ENCODE measurements at places on chromosomes 5 and 9.

DNA sequence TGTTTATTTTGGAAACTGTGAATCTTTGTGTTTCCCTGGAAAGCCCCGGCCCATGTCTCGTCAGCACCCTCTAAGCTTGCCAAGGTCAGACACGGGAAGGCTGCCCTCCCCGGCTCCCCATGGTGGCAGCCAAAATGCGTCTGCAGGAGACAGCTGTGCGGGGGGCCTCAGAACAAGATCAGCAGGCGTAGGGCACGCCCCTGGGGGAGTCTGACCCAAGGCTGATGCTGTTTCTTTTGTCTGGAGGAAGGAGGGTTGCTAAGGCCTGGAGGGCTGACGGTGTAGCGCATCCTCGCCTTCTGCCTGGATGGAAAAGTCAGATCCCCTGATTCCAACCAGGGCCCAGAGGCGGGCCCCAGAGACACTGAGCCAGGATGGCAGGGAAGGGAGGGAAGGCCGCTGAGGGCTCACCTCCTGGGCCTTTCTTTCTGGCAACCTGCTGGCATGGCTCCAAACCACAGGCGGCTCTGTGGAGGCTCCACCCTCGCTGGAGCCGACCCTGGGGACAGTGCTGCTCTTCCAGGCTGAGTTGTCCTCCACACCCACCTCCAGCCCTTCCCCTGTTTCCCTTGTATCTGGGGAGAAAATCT lies 57.2 kb downstream of the OLFM1 start:
- no peak for DNase-seq
- H3K4me3 ChIP-seq: no peak overlapping the region
- H3K36me3 ChIP-seq: no peaks in the 10 kb centered on the region
- H3K27ac ChIP-seq: no peak overlapping the region
- no peaks in the 10 kb centered on the region for H3K27me3 ChIP-seq

DNA sequence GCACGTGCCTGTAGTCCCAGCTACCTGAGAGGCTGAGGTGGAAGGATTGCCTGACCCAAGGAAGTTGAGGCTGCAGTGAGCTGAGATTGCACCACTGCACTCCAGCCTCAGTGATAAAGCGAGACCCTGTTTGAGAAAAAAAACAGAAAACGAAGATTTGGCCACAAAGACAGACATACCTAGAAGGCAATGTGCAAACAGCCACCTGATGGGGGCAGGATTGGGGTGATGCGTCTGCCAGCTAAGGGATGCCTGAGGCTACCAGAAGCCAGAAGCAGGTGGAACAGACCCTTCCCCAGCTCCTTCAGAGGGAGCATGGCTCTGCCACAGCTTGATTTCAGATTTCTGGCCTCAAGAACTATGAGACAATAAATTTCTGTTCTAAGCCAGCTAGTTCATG lies 2.9 kb downstream of the HIGD2A start:
- peaks cover 13% of the 10 kb centered on the region for H3K4me1 ChIP-seq
- no peaks in the 10 kb centered on the region for H3K27me3 ChIP-seq
- H3K27ac ChIP-seq: no peak overlapping the region
- no peak overlapping the region for H3K4me3 ChIP-seq
- no peak for DNase-seq

GRCh38 chr9:102072059-102072764 lies 333.8 kb upstream of the GRIN3A start:
- H3K4me3 ChIP-seq: no peak overlapping the region
- no peak for DNase-seq
- H3K27me3 ChIP-seq: no peaks in the 10 kb centered on the region
- no peaks in the 10 kb centered on the region for H3K4me1 ChIP-seq
- no peaks in the 10 kb centered on the region for H3K36me3 ChIP-seq

GRCh38 chr9:75979362-75979761 lies 88.9 kb downstream of the PCSK5 start:
- no peak for DNase-seq
- H3K36me3 ChIP-seq: no peaks in the 10 kb centered on the region
- H3K4me1 ChIP-seq: peaks cover 3% of the 10 kb centered on the region
- no peaks in the 10 kb centered on the region for H3K27me3 ChIP-seq
- no peak overlapping the region for H3K27ac ChIP-seq
- no peak overlapping the region for H3K4me3 ChIP-seq

- no peak overlapping the region for H3K4me3 ChIP-seq
- H3K4me1 ChIP-seq: no peaks in the 10 kb centered on the region
- DNase-seq: no peak
- peaks cover 19% of the 10 kb centered on the region for H3K27me3 ChIP-seq
- H3K27ac ChIP-seq: no peak overlapping the region
These were observed 7.9 kb upstream of the NDUFS4 start for GRCh38 chr5:53552561-53552960.

- no peaks in the 10 kb centered on the region for H3K27me3 ChIP-seq
- no peak overlapping the region for H3K27ac ChIP-seq
- DNase-seq: no peak
- H3K4me1 ChIP-seq: no peaks in the 10 kb centered on the region
- no peak overlapping the region for H3K4me3 ChIP-seq
These were observed 59.8 kb downstream of the BAAT start for GRCh38 chr9:101325053-101325452.

- DNase-seq: no peak
- no peak overlapping the region for H3K27ac ChIP-seq
- H3K4me1 ChIP-seq: peaks cover 21% of the 10 kb centered on the region
- peaks cover 5% of the 10 kb centered on the region for H3K27me3 ChIP-seq
- H3K36me3 ChIP-seq: no peaks in the 10 kb centered on the region
These were observed 39.0 kb downstream of the TRIP13 start for GRCh38 chr5:931570-932145.

DNA sequence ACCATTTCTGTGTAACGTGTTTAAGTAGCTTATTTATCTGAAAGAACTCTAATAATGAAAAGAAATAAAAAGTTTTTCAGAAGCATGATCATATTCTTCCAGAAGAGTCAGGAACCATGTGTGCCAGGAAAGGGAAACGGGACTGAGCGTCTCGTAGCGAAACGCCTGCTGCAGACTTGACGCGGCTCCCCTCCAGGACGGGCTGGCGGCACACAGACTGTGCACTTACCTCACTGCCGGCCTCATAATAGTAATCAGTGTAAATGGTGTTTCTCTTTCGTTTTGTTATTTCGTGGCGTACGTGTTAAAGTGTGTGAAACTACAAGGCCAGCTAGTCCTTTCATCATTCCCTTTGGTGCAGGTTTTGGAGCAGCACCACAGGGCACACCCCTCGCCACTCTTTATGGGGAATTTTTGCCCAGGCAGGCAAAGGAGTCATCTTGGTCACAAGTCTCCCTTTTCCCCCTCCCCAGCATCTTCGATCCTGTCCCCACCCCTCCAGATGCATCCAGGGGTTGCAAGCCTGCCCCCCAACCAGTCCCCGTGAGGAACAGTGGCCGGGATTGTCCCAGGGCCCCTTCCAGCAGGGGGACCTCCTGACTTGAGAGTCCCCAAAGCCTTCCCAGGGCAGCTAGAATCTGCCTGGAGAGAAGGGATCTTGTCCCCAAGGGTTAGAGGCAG lies 233.1 kb downstream of the FANCC start:
- DNase-seq: no peak
- H3K36me3 ChIP-seq: no peaks in the 10 kb centered on the region
- no peaks in the 10 kb centered on the region for H3K27me3 ChIP-seq
- H3K27ac ChIP-seq: no peak overlapping the region
- H3K4me1 ChIP-seq: no peaks in the 10 kb centered on the region
- H3K4me3 ChIP-seq: no peak overlapping the region

DNA sequence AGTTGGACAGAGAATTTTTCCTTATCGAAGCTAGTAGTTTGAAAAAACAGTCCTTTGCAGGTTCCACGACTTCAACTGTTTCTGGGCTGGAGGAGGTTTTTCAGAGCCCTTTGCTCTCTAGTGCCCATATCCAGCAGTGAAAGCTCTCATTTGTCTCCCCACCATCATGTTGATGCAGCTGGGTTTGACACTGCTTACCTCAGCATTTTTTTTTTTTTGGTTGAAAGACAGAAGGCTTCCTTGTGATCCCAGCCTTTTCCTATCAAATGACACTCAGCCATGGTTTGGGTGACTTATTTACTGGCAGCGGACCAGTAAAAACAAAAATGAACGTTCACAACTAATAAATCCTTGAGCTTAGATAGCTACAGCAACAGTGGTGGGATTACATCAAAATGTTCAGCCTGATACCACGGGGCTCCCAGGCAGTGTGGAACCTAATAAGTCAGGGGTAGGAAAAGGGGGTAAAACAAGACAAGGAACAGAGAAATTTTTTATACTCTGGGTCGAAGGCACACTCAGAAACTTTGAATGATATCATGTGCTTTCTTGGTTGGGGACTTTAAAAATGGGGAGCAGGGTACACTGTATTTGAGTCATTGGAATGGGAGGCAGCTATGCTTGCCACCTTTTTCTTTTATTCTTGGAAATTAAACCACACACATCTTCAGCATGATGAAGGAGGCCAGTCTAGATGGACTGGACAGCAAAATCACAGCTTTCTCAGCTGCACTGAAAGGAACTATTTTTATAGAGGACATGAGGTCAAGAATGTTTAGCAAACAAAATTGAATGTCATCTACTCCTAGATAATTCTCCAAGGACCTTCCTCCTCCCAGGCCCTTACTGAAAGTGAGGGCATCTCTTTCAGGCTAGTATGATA lies 308.9 kb upstream of the MPDZ start:
- H3K27me3 ChIP-seq: no peaks in the 10 kb centered on the region
- no peaks in the 10 kb centered on the region for H3K4me1 ChIP-seq
- no peak overlapping the region for H3K27ac ChIP-seq
- no peak overlapping the region for H3K4me3 ChIP-seq
- H3K36me3 ChIP-seq: no peaks in the 10 kb centered on the region
- no peak for DNase-seq

All from T-helper 2 cell treated with Interferon-gamma antibody and Interleukin-4, amounts not matched to agents 5 μg/mL and 100 μg/mL, for 36 hours (primary cell).